ENCODE measurements at places on chromosomes 16 and 17.

DNA sequence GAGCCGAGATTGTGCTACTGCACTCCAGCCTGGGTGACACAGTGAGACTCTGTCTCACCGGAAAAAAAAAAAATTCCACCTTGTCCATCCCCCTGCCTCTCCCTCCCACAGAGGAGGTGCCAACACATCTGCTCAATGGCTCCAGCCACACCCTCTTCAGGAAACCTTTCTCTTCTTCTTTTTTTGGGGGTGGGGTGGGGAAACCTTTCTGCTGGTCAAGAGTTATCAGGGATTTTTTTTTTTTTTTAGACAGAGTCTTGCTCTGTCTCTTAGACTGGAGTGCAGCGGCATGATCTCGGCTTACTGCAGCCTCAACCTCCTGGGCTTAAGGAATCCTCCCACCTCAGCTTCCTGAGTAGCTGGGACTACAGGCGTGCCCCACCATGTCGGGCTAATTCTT is 18.7 kb downstream of the TNS4 start:
- peak; percentile 38 for DNase-seq

DNA sequence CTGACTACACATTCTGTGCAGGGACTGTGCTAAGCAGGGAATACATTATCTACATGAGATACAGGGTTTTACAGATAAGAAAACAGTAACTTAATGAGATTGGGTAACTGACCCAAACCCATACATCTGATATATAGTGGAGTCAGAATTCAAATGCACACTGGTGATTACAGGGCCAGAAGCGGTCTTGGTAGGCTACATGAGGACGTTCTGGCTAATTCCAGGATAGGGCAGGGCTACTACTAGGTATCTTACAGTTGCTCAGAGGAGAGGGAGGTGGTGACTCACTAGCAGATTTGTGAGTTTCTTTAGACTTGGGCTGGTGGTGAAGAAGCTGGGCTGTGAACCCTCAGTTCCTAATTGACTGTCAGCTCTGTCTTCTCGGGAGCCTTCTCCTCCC is 21.4 kb downstream of the TRIM16 start:
- DNase-seq: no peak

- DNase-seq: peak; percentile 22
These were observed 1.8 kb downstream of the NLRP1 start for GRCh38 chr17:5582209-5583185.

GRCh38 chr17:68326681-68327080 is 35.4 kb downstream of the ARSG start:
- DNase-seq: peak; percentile 46

GRCh38 chr16:56807011-56807675 is 57.9 kb upstream of the SLC12A3 start:
- DNase-seq: peak; percentile 30

DNA sequence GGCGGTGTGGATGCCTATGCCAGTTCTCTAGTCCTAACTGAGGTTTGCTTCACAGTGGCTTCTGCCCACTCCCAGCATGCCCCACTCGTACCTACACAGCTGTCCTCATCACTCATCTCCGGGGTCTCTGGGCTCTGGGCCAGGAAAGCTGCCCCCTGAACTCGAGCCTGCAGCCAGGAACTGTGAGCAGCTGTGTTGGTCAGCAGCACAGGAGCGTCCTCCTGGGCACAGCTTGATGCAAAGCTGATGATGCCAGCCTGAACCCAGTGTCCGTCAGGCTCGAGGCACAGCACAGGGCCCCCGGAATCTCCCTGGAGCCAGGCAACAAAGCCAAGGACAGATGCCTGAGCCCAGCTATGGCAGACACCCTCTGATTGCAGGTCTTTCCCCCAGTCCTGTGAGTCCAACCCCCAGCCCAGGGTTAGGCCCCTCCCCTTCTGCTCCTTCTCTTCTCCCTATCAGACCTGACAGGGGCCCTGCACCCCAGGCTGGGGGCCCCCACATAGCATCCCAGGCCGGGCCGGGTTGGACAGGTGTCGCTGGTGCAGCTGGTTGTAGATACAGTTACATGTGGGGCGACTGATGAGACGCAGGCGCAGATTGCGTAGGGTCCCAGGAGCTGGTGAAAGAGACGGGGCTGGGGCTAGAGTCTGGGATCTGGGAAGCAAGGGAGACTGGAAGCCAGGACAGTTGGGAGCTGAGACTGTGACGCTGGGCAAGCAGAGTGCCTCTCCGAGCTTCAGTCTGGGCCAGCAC is 2.7 kb downstream of the PRSS53 start:
- DNase-seq: no peak

All from foreskin fibroblast (primary cell).